ENCODE measurements at places on chromosomes 2 and 18.
A peak's percentile ranks its signal among the peaks of the same experiment; 100 is the strongest.

DNA sequence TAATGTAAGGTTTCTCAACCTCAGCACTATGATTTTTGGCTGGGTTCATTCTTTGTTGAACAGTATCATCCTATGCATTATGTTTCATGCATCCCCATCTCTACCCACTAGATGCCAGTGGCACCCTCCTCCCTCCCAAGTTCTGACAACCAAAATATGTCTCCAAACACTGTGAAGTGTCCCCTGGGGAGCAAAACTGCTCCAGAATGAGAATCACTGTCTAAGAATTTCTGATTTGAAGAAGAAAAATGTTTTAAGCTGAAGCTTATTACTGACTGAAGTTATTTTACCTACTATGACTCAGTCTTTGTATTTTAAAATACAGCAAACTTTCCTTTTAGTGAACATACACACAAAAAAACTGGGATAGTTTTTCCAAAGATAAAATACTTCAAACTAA, 3.4 kb downstream of the THADA start:
- DNase-seq, result no peak

- no peak for DNase-seq
Measured at GRCh38 chr18:59562751-59563150, 134.5 kb downstream of the CCBE1 start.

DNA sequence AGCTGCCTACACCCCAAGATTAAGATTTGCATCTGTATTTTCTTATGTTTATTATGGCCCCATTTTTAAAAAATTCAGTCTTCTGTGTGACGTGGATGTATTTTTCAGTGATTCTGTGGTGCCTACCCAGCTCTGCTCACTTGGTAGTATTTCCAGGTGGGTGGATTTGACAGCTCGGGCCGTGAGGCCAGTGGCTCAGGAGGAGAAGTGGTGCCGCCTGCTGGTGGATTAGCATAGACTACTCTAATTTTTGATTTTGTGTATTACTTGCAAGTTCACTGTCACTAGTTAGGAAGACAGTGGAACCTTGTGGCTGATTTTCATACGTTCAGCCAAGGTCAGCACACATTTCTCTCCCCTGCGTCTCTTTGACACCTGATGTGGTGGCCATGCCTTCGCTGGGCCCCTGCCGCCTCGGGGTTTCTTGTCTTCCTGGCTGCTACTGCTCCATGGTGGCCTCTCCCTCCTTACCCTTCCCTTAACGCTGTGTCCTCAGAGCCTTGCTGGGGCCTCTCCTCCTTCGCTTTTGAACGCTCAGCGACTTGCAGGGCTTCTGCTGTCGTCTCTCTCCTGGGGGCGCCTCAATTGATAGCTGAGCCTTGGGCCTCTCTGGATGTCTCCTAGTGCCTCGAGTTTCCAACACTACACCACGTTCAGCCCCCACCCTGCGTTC, 89.4 kb downstream of the DGKD start:
- DNase-seq, result peak; percentile 52

- no peak for DNase-seq
Measured at GRCh38 chr2:64992990-64993389, 3.8 kb downstream of the SLC1A4 start.

DNA sequence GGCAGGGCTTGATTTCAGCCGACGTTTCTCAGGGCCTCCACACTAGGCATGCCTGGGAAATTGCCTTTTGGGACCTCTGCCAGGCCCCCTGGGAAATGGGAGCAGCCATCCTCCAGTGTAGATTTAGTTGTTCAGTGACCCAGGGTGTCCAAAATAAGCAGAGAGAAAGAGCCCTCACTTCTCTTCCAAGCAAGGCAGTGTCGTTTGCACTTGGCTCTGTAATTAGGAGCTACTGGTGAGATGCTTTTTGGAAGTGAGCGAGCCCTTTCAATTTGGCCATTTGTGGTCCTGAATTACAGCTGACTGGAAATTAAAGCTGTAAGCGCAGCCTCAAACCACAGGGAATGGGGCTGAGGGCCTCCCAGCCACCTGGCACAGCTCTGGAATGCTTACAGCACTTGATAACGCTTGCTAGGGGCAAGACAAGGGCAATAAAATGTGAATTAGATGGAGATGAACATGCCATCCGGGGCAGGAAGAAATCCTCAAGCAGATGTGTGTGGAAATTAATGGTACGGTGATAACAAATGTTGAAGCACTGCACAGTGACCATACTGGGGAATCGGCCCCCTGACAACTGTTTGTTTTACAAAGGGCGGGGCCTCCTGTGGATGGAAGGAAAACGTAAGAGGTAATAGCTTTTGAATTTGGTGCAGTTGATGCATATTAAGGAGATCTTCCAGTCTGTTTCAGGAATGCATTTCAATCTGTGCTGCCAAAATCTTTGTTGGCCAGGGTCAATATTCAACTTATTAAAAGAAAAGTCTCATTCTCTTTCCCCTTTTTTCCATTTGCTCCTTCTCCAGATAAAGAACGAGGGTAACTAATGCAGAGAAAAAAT, 173.1 kb downstream of the UXS1 start:
- DNase-seq, result no peak

DNA sequence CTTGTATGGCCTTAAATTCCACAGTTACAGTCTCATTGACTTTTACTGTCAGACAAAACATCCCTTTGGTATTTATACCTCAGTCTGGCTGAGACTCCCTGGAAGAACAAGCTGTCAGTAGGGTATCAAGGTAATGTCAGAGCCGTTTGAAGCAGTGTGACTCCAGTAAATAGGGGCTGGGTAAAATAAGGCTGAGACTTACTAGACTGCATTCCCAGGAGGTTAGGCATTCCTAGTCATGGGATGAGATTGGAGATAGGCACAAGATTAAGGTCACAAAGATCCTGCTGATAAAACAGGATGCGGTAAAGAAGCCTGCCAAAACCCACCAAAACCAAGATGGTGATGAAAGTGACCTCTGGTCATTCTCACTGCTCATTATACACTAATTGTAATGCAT, 219.5 kb upstream of the SKOR2 start:
- no peak for DNase-seq

- DNase-seq, result no peak
Measured at GRCh38 chr18:21459706-21460286, 140.7 kb downstream of the ESCO1 start.

- no peak for DNase-seq
Measured at GRCh38 chr18:73696171-73696570, 451.5 kb downstream of the FBXO15 start.

- DNase-seq, result no peak
Measured at GRCh38 chr2:24508878-24509277, 17.8 kb downstream of the NCOA1 start.

DNA sequence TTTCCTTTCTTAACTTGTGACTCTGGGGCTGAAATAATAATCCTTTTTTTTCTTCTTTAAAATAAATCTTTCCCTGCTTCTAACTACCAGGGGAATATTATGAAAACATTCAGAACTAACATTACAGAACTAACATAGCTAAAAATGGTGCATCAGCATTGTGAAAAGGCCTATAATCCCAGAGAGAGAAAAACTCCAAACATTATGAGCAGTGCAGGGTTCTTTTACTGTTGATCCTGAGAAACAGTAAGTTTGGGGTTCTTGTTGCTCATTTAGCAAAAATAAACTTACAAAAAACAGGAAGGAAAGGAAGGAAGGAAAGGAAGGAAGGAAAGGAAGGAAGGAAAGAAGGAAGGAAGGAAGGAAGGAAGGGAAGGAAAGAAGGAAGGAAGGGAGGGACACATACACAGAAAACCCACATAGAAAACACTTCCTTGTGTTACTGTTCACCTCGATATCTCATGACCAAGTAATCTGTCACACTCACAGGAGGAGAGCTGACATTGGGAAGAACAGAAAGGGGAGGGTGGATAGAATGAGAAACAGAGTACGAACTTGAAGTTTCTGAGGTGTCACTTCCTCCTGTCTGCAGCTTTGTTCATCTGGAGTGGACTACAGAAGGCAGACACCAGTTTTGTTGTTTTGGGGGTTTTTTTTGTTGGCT, 18.4 kb upstream of the PIK3C3 start:
- DNase-seq, result no peak

DNA sequence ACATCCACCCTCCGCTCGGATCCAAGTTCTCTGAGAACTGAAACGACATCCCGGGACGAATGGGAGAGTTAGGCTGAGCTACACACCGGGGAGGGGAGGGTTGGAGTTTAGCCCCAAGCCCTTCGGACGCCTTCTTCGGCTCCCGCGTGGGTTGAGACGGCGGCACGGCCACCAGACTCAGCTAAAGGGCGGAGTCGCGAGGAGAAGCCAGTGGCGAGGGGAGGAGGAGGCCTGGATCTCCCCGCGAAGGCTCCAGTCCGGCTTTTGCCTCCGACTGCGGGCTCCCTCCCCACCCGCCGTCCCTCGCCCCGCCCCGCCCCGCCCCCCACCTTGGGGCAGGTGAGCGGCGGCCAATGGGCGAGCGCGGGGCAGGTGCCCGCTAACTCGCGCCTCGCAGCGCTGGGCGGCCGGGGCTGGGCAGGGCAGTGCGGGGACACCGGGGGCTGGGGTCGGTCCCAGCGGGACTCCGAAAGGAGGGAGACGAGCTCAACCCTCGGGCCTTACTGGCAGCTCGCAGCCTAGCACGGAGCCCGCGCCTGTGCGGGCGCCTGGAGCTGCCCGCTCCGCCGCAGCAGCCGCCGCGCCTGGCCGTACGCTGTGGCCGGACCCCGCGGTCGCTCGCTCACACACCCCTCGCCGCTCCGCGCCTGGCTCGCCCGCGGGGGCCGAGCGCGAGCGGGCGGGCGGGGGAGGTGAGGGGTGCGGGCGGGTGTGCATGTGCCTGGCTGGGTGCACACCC, at the start of gene EMX1:
EMX1 (plus strand) TSS at position 382 of the 739 bp plus-strand sequence; CDS start at position 716, 334 bp downstream.
- DNase-seq, result no peak

DNA sequence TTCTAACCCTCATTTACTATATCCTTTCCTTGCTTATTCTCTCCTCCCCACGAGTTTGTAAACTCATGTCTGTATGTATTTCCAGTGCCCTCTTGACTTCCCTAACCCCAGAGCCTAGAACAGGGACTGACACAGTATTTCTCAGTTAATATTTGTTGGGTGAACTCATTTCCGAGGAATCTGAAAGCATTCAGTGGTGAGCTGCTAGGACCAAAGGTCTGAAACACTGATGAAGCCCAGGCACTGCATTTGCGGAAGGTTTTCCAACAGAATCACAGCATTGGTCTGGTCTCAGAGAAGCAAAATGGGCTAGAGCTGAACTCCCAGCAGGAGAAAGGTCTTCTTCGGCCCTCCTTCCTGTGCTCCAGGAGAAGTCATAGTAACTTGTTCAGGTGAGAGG, 56.8 kb downstream of the SOX11 start:
- no peak for DNase-seq
